OCI-M1 (cell line): ENCODE measurements at places on chromosomes 12 and 14.

DNA sequence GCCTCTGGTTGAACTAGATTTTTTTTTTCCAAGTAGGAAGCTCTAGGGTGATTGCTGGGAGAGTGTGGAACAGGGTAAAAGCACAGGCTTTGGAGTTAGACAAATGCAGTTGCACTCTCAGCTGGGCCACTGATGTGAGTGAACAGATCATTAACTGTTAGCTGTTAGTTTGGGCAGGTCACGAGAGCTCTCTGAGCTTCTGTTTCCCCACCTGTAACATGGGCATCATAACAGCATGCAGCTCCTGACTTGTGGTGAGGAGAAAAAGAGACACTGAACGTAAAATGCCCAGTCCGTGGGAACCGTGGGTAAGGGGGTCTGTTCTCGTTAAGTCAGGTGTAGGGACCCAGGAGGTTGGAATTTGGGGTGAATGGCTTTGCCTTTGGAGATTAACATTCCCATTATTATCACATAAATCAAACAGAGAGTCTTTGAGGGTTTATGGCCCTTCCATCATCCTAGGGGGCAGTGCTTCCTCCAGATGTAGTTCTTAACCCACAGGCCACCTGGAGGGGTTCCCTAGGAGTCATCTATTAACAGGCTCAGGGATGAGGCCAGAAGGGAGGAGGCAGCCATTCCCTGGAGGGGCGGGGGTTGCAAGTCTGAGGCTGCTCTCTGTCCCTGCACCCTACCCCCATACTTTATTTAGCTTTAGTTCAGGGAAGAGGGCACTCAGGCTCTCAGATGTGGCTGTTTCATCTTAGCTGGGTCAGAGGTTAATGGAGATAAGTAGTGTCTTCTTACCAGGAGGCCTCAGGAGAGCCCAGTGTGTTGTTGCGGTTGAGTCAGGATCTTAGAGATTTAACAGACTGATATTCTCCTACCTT lies 135.2 kb downstream of the DACT1 start:
- DNase-seq = no peak

DNA sequence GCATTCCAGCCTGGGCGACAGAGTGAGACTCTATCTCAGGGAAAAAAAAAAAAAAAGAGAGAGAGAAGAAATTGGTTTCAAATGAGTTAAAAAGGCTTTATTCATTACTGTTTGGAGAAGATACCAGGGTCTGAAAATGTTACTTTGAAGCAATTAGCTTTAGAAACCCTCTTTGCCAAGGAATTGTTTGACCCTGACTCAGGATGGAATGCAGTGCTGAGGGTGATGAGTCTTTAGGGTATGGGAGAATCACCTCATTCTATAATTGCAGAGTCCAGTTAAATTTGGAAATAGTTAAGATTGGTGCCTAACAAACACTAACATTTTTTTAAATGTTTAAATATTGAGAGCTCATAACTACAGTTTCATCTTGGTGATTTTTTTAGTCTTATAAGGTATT lies 13.3 kb downstream of the RAP1B start:
- DNase-seq = no peak

GRCh38 chr14:75205591-75205990 lies 29.2 kb upstream of the TMED10 start:
- DNase-seq = no peak

GRCh38 chr14:72063761-72064282 lies 131.6 kb downstream of the RGS6 start:
- DNase-seq = no peak

DNA sequence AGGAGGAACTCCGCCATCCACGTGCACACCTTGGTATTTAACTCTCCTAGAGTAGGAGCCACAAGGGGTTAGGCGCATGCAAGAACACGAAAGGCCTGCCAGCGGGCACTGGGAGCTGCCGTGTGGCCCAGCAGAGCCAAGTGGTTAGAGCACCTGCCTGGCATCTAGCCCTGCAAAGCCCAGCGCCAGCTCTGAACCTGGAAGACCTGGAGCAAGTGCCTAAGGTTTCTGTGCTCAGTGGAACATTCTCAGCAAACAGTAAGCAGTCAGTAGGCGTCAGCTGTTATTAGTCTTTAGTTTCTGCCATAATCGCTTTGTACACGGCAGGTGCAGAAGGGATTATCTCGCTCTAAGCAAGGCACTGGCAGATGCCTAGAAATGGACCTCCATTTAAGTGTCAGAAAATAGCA lies 55.4 kb downstream of the SETD3 start:
- DNase-seq = no peak

- no peak for DNase-seq
Measured at GRCh38 chr14:96091941-96092411, 52.8 kb downstream of the C14orf132 start.

DNA sequence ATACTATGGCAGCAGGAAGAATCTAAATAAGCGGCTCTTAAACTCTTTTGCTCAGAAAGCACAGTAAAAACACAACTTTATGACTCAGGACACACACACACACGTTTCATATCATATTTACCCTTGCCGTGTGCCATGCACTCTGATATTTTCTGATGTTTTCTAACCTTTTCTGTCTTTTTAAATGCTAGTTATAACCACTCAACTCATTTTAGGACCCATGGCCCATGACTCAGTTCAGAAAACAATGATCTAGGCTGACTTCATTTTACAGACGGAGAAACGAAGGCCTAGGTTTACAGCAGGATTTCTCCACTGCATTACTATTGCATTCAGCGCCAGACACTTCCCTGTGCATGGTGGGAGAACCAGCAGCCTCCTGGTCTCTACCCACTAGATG lies 9.1 kb downstream of the VWF start:
- DNase-seq = no peak

DNA sequence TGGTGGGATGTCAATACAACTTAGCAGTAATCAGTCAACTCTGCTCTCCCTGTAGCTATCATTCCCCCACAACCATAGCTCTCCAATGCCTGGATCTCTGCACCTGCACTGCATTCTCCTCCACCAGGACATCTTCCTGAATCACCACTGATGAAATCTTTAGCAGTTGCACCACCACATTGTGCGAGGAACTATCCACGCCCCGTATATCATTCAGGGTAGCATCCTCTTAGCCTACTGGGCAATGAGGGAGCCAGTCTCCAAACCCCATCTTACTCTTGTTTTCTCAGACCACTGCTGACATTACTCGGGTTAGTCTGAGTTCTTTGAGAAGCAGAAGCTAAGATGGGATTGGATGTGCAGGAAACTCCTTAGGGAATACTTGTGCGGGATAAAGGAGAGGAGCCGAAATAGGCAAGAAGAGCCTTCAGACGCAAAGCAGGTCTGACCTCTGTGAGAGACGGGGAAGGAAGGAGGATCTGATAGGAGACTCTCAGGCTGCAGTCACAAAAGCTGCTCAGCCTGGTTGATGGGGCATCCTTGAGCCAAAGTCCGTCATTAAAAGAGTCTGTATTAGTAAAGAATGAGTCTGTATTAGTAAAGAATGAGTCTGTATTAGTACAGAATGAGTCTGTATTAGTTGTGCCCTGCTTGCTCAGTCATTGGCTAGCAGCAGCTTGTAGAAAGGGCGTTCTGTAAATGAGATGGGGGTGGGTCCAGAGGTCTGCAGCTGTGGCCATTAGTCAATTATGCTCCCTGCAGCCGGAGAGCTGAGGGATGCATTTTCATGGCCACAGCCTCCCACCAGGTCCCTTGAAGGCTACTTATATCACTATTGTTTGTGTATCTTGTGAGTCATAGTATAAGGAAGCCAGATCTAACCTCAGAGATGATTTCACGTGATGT lies 49.6 kb upstream of the RASSF3 start:
- DNase-seq = no peak

DNA sequence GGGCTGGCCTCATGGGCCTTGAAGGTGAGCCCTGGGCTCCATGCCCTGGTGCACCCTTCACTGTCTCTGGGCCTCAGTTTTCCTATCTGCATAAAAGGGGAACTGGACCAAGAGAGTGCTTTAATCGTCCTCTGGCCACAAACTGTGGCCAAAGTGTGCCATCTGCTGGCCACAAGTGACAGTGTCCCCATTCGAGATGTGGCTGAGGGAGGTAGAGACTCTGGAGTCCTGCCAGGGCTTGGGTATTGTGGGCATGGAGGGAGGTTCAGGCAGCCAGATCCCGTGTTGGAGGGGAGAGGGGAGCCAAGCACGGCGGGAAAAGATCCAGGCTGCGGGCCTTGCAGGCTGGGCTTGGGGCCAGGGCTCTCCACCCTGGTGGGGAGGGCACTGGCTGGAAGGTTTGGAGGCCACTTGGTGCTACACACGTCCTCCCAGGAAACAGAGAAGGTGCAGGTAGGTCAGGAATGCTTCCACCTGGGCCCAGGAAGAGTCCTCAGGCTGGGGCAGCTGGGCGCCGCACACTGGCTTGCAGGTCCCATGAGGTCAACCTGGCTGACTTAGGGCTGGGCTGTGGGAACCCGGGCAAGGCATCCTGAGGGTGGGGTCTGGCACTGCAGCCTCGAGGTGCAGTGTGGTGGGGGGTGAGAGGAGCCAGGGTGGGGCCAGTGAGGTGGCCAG lies 7.3 kb upstream of the KIF26A start:
- peak; percentile 50 for DNase-seq

DNA sequence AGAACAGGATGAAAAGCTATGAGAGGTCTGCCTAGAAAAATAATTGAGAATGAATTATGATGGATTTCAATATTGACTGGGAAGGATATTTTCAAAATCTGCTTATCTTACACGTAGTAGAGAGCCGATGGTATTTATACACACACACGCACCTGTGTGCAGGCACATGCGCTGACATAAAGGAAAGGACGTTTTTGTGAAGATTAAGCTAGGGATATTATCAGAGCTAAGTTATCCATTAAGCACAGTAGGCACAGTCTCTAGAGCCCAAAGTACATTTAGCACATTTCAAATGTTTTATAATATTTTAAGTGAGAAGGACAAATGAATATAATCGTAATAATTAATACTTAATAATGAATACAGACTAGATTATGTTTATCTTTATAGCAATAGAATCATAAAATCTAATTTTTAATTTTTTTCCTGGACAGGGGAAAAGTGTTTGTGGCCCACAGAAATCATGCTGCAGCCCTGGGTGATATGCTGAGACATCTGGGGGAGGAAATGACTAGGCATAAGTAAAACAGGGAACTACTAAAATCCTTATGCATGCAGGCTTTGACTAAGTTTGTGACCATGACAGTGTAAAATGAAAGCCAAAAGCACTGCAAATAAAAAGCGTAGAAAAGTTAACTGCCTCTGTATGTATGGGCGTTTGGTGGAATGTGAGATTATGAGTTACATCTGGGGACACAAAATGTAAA lies 146.1 kb downstream of the KITLG start:
- peak; percentile 89 for DNase-seq

GRCh38 chr12:49108958-49109404 lies 1.7 kb downstream of the LMBR1L start:
- peak; percentile 89 for DNase-seq

- DNase-seq = peak; percentile 77
Measured at GRCh38 chr14:74922752-74923401, at the start of gene RPS6KL1. Gene RPS6KL1, minus strand, starts transcription at chr14:74923260. Its CDS starts 1,719 bp downstream, at chr14:74921541.

DNA sequence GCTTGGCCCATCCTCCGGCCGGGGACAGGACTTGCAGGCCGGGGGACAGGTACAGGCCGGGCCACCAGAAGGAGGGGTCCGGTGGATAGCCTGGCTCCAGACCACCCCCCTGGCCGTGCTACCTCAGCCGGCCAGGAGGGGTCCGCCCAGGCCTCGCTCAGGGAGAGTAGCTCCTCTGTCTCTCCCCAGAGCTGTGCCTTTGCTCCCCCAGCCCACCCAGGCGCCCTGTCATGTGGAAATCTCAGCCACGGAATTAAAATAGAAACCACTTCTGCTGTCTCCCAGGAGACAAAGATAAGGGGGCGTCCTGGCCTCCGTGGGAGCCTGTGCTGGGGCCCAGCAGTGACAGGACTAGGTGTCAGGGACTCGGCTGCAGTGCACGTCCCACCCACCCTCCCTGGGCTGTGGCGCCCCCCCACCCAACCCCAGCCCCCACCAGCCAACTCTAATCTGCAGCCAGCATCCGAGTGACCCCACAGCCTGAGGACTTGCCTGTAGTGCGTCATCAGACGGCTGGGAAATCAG lies 3.3 kb upstream of the CRIP2 start:
- no peak for DNase-seq

DNA sequence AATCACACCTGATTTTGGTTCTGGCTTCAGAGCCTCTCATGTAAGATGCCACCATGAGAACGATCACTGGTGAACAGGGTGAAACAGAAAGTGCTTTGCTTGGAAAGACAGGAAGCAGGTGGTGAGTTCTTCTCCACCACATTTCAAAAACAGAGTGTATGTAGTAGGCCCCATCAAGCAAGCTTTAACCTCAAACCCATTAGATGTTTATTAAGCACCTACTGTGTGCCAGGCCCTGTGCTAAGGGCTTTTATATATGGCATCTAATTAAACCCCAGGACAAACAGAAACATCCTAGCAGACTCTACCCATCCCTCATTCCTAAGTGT lies 47.8 kb upstream of the MED13L start:
- DNase-seq = peak; percentile 11

GRCh38 chr12:79934281-79935020 lies 446 bp downstream of the PPP1R12A start:
- peak; percentile 75 for DNase-seq

DNA sequence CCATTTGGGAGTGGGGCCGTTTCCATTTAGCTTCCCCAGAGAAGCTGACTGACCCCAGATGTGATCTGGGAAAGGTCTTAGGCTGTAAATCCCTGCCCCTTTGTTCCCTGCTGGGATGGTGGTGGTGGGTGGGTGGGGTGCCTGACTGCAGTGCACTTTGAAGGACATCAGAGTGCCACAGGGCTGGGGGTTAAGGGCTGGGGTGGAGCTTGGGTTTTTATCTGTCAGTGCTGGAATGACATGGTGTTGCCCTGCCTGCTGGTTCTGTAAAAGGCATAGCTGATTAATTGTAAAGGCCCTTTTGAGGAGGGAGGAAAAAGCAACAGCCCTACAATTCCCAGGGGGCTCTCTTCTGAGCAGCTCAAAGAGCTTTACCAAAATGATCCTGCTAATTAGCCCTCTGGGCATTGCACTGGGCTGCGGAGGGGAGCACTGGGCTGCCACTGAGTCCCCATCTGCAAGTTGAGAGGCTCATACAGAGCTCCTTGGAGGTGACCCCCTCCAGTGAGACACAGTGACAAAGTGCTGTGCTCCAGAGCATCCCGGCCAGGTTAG lies 21.1 kb downstream of the PLEKHG3 start:
- peak; percentile 5 for DNase-seq

DNA sequence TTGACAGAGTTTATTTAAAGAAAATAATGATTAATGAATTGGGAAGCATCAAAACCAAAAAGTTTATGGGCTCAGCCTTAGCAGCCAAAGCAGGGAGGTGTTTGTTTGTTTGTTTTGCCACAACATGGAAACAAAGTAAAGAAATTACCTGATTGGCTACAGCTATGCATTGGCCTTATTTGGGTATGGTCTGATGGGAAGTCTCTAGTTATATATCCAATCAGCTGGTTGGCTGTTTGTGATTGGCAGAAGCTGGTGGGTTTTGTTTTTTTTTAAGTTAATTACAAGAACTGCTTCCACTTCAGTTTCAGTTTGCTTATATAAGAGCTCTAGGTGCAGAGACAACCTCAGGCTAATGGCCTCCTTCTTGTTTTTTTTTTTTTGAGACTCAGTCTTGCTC lies 4.6 kb upstream of the LEMD3 start:
- no peak for DNase-seq

DNA sequence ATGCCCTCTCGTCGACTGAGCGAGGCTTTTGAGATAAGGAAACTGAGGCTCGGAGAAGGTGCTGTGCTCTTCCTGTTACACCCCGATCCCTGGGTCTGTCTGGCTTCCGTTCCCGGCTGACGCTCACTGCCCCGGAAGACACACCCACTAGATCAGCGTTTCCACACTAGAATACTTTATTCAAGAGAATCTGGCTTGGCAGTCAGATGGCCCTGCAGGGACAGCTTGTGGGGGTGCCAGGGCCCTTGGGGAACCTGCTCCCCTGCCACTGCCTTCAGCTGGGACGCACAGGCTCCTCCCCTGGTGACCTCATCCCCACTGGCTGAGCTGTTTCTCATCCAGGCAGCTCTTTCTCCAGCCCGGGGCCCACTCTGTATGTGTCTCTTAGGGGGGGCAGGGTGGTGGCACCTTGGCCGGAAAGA lies 13.7 kb downstream of the PGF start:
- no peak for DNase-seq
